ENCODE measurements at places on chromosomes 4 and X. TPM values are rescaled to one million over a fixed set of nuclear protein-coding genes. Genes with fewer than 3 reads are reported as not detected.
A peak's percentile ranks its signal among the peaks of the same experiment; 100 is the strongest.

The HDX gene
- total RNA-seq, result 1.2 TPM

The NUDT11 gene
- total RNA-seq, result not detected

The PSAPL1 gene
- 0.15 TPM for total RNA-seq

The NSG1 gene
- not detected for total RNA-seq

The C4orf17 gene
- total RNA-seq, result not detected

The MAGEA11 gene
- total RNA-seq, result not detected

The HSFX3 gene
- total RNA-seq, result not detected

The UBE2A gene
- 119 TPM for total RNA-seq

The USP51 gene
- total RNA-seq, result not detected

The RBMXL3 gene
- not detected for total RNA-seq

The GRSF1 gene
- total RNA-seq, result 70.0 TPM

The SLC4A4 gene
- 0.44 TPM for total RNA-seq

The NAT8L gene
- total RNA-seq, result 2.1 TPM

The CLDN2 gene
- not detected for total RNA-seq

DNA sequence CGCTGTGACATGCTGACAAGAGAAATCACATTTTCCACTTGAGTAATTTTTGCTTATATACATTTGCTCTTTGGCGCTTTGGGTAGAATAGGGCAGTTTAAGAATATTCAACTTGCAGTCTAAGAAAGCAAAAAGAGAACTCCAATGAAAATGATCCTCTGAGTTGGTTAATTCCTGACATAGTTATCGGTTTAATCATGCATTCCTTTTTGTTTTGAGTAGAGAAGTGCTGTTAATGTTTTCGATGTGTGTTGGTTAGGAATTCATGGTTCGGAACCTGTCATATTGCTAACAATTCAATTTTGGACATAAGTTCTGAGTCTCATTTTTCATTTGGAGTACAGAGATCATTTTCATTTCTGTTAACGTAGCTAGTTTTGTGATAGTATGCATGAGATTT is 700.6 kb upstream of the PITX2 start:
- H3K27ac ChIP-seq, result no peak overlapping the region
- H3K36me3 ChIP-seq, result no peaks in the 10 kb centered on the region
- no peak for DNase-seq
- no peaks in the 10 kb centered on the region for H3K27me3 ChIP-seq

GRCh38 chr4:41881981-41882624 is 53.1 kb upstream of the TMEM33 start:
- no peak for DNase-seq
- H3K27ac ChIP-seq, result no peak overlapping the region
- no peaks in the 10 kb centered on the region for H3K4me1 ChIP-seq
- H3K27me3 ChIP-seq, result peaks cover 8% of the 10 kb centered on the region
- no peaks in the 10 kb centered on the region for H3K36me3 ChIP-seq

GRCh38 chr4:188660796-188661195 is 521.6 kb downstream of the TRIML1 start:
- no peak for DNase-seq
- H3K4me3 ChIP-seq, result no peak overlapping the region
- H3K27me3 ChIP-seq, result peaks cover 9% of the 10 kb centered on the region
- H3K4me1 ChIP-seq, result no peaks in the 10 kb centered on the region

GRCh38 chrX:82458207-82458754 is 1049.8 kb upstream of the POU3F4 start:
- H3K36me3 ChIP-seq, result no peaks in the 10 kb centered on the region
- H3K27me3 ChIP-seq, result no peaks in the 10 kb centered on the region
- H3K4me1 ChIP-seq, result no peaks in the 10 kb centered on the region
- H3K4me3 ChIP-seq, result no peak overlapping the region

DNA sequence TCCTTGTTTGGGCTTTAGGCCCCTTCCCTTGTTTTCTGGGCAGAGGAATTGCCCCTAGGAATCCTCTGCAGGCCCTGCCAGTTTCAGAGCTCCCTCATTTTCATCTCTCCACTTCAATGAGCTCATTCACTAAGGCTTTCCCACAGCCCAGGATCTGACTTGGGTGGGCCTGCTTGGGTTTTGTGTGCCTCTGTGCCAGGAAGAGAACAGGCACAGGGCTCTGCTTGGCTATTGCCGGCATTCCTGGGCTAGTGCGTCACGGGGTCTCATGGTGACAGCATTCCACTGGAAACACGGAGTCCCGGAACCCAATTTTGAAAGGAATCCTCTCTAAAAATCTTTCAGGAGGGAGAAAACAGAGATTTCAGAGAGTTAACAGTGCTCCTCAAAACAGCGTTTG is 150.5 kb downstream of the VCX3A start:
- DNase-seq, result no peak
- H3K27me3 ChIP-seq, result no peaks in the 10 kb centered on the region
- H3K36me3 ChIP-seq, result no peaks in the 10 kb centered on the region
- no peaks in the 10 kb centered on the region for H3K4me1 ChIP-seq
- H3K4me3 ChIP-seq, result no peak overlapping the region

DNA sequence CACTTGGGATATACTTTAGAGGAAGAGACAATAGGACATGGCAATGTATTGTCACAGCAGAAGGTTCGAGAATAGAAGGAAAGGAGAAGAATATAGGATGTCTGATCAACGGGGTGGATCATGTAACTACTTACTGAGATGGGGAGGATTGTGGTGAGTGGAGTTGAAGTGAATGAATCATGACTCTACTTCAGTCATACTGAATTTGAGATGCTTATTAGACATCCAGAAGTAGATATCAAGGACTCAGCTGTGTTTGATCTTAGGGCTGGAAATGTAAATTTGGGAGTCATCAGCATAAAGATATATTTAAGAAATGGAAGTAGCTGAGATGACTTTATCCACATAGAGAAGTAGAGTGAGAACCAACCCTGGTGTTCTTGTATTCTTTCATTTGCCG is 29.1 kb upstream of the DHX15 start:
- H3K4me1 ChIP-seq, result no peaks in the 10 kb centered on the region
- H3K27me3 ChIP-seq, result no peaks in the 10 kb centered on the region
- no peaks in the 10 kb centered on the region for H3K36me3 ChIP-seq
- H3K27ac ChIP-seq, result no peak overlapping the region
- H3K4me3 ChIP-seq, result no peak overlapping the region

DNA sequence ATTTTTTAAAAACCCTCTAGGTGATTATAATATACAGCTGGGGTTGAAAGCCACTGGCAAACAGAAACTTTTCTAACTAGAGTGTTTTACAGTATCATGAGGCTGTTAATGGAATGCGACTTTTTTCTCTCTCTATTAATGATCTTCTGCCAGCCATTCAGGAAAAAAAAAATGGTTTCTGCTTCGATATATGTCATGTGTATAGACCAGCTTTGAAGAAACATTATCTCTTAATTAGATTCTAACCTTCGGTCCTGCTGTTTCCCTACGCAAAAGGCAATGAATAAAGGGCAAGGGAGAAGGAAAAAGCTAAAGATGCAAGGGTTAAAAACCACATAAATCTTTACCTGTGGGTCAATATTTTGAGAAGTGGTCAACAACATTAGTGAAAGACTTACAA is 1662.1 kb upstream of the TENM3 start:
- DNase-seq, result no peak
- H3K4me1 ChIP-seq, result no peaks in the 10 kb centered on the region
- H3K27me3 ChIP-seq, result no peaks in the 10 kb centered on the region
- H3K27ac ChIP-seq, result no peak overlapping the region

- H3K27ac ChIP-seq, result no peak overlapping the region
- H3K27me3 ChIP-seq, result no peaks in the 10 kb centered on the region
- no peak overlapping the region for H3K4me3 ChIP-seq
- H3K36me3 ChIP-seq, result no peaks in the 10 kb centered on the region
These were observed 1624.8 kb upstream of the TENM3 start for GRCh38 chr4:180618396-180618795.

DNA sequence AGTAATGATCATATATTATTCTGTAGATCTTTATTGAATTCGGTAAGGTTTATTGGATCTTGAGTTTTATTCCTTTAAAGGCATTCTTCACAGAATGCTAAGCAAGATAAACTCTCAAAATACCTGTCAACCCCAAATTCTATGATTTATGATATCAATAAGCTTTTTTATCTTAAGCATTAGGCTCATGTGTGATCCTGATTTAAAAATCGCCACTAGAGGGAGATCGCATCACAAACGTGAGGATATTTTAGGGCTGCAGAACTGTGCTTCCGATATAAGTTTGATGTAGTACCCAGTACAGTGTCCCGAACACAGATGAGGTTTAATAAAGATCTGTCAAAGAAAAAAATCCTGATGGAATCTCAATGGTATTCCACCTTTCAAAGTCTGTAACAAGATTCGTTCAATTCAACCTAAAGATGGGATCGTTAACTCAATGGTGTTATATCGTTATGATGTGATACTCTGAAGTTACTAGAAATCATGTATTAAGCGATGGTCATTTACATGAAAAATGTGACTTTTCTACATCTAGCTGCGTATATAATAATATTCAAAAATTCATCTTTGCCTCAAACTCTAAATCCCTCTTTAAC is 169.0 kb downstream of the CORIN start:
- H3K36me3 ChIP-seq, result no peaks in the 10 kb centered on the region
- H3K27me3 ChIP-seq, result no peaks in the 10 kb centered on the region
- no peak overlapping the region for H3K27ac ChIP-seq
- DNase-seq, result no peak

DNA sequence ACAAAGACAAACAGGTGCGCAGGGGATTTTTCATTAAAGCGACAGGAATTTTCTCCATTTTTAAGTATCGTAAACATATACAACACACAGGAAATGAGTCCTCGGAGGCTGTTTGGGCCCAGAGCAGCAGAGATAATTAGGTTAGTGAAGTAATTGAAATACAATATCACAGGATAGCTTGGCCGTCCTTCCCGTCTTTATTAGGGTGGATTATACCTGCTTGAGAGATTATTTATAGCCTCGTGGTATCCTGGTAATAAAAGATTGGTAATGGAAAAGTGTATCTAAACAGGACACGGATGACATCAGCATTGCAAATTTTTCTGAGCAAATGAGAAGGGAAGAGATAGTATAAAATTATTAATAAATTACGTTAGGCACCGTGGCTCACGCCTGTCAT is 68.2 kb downstream of the CRLF2 start:
- DNase-seq, result no peak
- no peaks in the 10 kb centered on the region for H3K4me1 ChIP-seq
- no peaks in the 10 kb centered on the region for H3K36me3 ChIP-seq
- H3K27ac ChIP-seq, result no peak overlapping the region
- peaks cover 28% of the 10 kb centered on the region for H3K27me3 ChIP-seq
- H3K4me3 ChIP-seq, result no peak overlapping the region

GRCh38 chrX:39984191-39984956 is 113.4 kb downstream of the BCOR start:
- no peaks in the 10 kb centered on the region for H3K36me3 ChIP-seq
- no peak overlapping the region for H3K27ac ChIP-seq
- H3K27me3 ChIP-seq, result no peaks in the 10 kb centered on the region
- no peak for DNase-seq
- H3K4me1 ChIP-seq, result no peaks in the 10 kb centered on the region
- no peak overlapping the region for H3K4me3 ChIP-seq

- no peak overlapping the region for H3K4me3 ChIP-seq
- H3K27ac ChIP-seq, result no peak overlapping the region
- H3K36me3 ChIP-seq, result no peaks in the 10 kb centered on the region
- no peak for DNase-seq
- H3K27me3 ChIP-seq, result no peaks in the 10 kb centered on the region
These were observed 1080.9 kb downstream of the FAT4 start for GRCh38 chr4:126395664-126396063.

- H3K27ac ChIP-seq, result no peak overlapping the region
- H3K4me1 ChIP-seq, result no peaks in the 10 kb centered on the region
- no peak overlapping the region for H3K4me3 ChIP-seq
These were observed 44.1 kb upstream of the SGMS2 start for GRCh38 chr4:107780665-107781064.

GRCh38 chr4:622996-623913 is 2.1 kb upstream of the PDE6B start:
- no peak overlapping the region for H3K4me3 ChIP-seq
- 0 out of 2 replicates have a peak, but pooled peaks cover under 1% of the 10 kb centered on the region for H3K4me1 ChIP-seq
- no peak overlapping the region for H3K27ac ChIP-seq
- peaks cover 89% of the 10 kb centered on the region for H3K27me3 ChIP-seq
- H3K36me3 ChIP-seq, result no peaks in the 10 kb centered on the region

GRCh38 chrX:136856050-136856449 is 24.5 kb downstream of the RBMX start:
- no peak overlapping the region for H3K27ac ChIP-seq
- H3K27me3 ChIP-seq, result no peaks in the 10 kb centered on the region
- H3K36me3 ChIP-seq, result peaks cover 8% of the 10 kb centered on the region
- DNase-seq, result no peak

GRCh38 chr4:180695851-180696250 is 1547.4 kb upstream of the TENM3 start:
- no peaks in the 10 kb centered on the region for H3K36me3 ChIP-seq
- no peaks in the 10 kb centered on the region for H3K4me1 ChIP-seq
- no peaks in the 10 kb centered on the region for H3K27me3 ChIP-seq
- H3K4me3 ChIP-seq, result no peak overlapping the region
- no peak for DNase-seq
- H3K27ac ChIP-seq, result no peak overlapping the region

DNA sequence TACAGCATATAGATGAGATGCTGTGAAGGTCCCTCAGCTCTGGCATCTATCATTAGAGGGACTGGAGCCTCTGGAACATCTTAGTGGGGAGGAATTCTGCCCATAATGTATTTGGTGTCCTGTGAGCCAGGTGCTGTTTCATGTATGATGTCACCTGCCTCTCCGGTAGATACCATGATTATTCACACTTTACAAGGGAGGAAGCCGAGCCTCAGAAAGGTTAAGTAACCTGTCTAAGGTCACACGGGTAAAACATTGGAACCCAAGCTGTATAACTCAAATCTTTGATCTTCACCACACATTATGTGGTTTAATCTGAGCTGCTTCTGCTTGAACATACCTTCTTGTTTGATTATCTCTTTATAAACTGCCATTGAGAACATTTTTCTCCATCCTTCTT is 442.8 kb downstream of the BCOR start:
- H3K4me1 ChIP-seq, result no peaks in the 10 kb centered on the region
- H3K4me3 ChIP-seq, result no peak overlapping the region
- no peak overlapping the region for H3K27ac ChIP-seq
- H3K36me3 ChIP-seq, result no peaks in the 10 kb centered on the region
- DNase-seq, result no peak
- H3K27me3 ChIP-seq, result no peaks in the 10 kb centered on the region

DNA sequence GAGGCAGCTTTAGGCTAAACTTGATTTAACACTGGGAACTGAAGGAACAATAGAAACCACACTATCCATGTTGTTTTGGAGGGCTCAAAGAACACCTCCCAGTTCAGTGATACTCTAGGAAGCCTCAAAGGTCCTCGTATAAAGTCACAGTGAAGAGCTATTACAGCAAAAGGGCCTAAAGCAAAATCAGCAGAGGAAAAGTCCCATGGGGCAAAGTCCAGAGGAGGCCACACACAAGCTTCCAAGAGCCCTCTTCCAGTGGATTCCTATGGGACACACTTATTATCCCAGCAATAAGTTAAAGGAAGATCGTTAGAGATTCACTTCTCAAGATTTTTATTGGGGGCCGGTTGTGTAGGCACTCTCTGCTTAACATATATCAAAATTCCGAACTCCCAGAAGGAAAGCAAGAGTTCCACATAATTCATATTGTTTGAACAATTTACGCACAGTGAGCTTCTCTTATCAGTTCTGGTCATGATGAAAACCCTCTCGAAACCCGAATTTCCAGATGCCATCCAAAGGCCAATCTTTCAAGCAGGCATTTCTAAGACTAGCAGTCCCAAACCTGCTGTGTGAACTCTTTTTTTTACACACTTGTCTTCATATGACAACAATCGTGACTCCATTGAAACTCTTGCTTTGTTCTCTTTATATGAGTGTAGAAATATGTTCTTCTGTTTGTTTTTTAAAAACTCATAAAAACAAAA is 53.7 kb downstream of the ANXA5 start:
- no peaks in the 10 kb centered on the region for H3K36me3 ChIP-seq
- DNase-seq, result no peak
- no peaks in the 10 kb centered on the region for H3K27me3 ChIP-seq
- H3K27ac ChIP-seq, result no peak overlapping the region

- no peak overlapping the region for H3K4me3 ChIP-seq
- H3K4me1 ChIP-seq, result no peaks in the 10 kb centered on the region
- H3K36me3 ChIP-seq, result no peaks in the 10 kb centered on the region
- no peaks in the 10 kb centered on the region for H3K27me3 ChIP-seq
- peak; percentile 40 for DNase-seq
These were observed 102.7 kb downstream of the VCX3A start for GRCh38 chrX:6432226-6432625.

Data from PC-9 (cell line).